ENCODE measurements at places on chromosomes 1 and 21.

GRCh38 chr1:83588140-83588539 is 410.8 kb downstream of the TTLL7 start:
- no peak for DNase-seq

- DNase-seq: no peak
Observed at GRCh38 chr1:117235863-117236465, 25.2 kb upstream of the VTCN1 start.

DNA sequence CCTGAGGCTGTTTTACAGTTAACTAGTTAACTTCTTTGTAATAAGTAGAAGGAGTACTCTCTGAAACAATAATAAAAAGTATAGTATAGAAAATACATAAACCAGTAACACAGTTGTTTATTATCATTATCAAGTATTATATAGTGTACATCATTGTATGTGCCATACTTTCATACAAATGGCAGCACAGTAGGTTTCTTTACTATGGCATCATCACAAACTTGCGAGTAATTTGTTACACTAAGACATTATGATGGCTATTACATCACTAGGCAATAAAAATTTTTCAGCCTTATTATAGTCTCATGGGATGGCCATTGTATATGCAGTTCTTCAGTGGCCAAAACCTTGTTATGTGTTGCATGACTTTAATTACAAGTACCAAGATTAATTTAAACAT is 1376.5 kb upstream of the ADGRL2 start:
- no peak for DNase-seq

GRCh38 chr21:20944139-20944538 is 54.1 kb upstream of the NCAM2 start:
- no peak for DNase-seq

- no peak for DNase-seq
Observed at GRCh38 chr1:160460214-160460642, 59.9 kb downstream of the VANGL2 start.

- no peak for DNase-seq
Observed at GRCh38 chr1:18661404-18662285, 31.0 kb downstream of the PAX7 start.

DNA sequence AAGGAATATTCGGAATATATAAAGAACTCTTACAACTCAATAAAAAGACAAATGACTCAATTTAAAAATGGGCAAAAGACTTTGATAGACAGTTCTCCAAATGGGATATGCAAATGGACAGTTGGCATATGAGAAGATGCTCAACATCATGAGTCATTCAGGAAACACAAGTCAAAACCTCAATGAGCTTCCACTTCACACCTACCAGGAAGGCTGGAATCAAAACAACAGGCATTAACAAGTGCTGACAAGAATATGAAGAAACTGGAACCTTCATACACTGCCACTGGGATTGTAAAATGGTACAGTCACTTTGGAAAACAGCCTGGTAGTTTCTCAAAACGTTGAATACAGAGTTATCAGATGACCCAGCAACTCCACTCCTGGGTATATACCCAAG is 17.2 kb downstream of the PGBD5 start:
- no peak for DNase-seq

GRCh38 chr1:116999596-116999995 is 2.0 kb upstream of the CD101 start:
- DNase-seq: no peak

DNA sequence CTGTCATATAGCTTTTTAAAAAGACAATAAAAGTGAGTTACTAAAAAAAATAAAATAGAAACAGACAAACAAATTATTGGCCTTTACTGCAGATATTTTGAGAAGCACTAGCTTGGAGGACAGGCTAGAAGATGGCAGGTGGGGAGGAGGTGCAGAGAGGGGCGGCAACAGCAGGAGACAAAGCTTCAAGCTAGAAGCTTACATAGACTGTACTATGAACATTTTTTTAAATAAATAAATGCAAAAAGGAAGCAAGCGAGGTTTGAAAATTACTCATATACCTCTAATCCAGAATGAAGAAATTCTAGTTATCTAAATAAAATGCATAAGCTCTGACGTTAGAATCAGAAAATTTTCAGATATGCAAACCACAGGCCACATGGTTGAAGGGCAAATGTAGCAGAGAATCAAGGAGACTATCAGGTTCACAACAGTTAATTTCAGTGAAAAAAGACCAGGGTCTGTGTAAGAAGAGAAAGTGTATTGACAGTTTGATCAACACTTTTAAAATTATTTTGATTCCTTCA is 54.9 kb downstream of the NRIP1 start:
- DNase-seq: no peak

DNA sequence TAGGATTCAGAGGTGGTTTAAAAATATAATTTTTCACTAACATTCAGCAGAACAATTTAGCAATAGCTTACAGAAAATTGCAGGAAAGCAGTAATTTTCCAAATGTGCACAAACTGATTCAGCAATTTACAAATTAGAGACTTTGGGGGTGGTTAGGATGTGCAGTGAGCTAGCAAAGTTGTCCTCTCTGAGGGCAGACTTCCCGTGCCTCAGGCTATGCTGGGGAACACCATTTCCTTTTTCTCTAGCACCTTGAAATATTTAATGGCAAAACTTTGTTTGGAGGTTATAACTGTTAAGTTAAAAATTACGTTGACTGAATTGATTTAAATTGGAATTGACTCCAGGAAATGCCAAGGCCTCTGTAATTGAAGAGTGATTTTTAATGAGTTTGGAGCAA is 258.9 kb downstream of the PTBP2 start:
- DNase-seq: no peak

DNA sequence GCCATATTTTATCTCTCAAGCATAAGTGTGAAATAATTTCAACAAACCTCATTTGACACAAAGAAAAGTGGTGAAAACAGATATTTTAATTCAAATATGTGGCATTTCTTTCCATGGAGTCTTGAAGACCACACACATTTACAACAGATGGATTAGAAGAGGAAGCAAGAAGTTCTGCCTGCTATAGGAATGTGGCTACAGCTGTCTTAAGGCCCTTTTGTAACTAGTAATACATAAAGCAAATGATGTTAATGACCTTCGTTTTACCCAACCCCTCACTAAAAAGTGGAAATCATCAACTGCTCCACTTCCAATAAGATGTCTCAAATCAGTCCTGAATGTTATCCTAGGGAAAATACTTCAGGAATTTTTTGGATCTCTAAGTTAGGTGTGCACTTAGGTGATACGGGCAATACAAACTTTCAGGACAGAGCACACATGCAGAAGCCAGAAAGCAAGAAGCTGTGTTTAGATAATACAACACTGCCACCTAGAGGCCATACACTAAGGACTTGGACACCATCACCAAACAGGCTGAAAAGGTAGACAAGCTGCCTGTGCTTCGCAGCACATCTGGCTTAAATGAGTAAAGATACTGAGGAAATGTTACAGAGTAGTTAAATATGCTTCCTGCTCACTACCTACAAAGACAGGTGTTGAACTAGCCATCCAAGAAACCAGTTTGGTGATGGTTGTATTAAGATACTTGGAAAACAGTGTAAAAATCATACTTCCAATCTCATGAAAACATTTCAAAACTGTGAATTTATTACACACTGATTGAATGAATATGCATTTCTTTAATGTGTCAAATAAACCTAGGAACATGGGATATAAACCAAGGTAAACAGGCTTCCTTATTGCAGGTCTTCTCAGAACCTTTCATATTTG is 24.4 kb downstream of the RRAGC start:
- DNase-seq: peak; percentile 36

- no peak for DNase-seq
Observed at GRCh38 chr1:241503444-241503843, 16.1 kb downstream of the FH start.

DNA sequence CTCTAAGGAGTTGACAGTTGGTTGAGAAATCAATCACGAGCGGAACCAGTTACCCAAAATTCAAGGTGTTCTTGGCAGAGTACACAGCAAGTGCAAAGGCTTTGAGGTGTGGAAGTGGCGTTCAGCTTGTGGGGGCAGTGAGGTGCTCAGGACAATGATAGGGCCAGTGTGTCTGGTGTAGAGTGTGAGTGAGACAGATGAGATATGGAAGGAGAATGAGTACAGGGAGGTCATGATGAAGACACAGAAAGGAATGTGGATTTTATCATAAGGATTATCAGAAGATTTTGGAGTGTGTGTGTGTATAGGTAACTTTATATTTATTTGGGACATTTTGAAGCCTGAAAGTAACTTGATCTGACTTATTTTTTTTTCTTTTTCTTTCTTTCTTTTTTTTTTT is 40.9 kb downstream of the IFI44 start:
- DNase-seq: no peak

DNA sequence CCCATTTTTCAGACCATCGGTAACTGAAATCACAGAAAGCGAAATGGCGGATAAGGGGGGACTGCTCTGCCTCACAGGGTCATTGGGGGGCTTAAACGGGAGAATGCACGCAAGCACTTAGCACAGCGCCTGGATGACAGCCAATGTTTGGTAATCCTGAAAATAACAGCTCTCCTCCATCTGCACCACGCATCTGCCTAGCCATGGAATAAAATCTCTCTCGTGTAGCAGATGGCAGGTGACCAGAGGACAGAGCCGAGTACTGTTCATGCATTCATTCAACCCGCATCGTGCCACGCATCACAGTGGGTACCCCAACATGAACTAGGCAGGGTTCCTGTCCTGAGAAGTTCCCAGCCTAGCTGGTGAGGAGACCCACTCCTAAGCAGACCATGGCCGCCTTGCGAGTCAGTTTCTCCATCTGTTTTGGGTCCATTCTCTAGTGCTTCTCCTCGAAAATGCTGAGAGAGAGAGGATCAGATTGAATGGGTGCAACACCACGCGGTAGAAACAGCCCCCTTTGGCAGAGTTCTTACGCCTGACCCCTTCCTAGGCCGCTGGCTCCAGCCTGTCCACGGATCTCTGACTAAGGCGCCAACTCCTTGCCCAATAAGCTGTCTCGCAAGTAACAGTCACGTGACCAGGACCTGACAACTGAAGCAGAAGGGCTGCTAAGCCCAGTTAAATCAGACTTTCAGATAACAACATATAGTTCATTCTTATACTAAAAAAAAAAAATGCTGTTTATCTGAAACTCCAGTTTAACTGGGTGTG is 7.3 kb downstream of the SLC1A7 start:
- no peak for DNase-seq

GRCh38 chr1:38522915-38523567 is 336.5 kb downstream of the RRAGC start:
- no peak for DNase-seq

GRCh38 chr1:30521261-30521865 is 202.0 kb downstream of the MATN1 start:
- DNase-seq: no peak

- DNase-seq: no peak
Observed at GRCh38 chr1:13662493-13662892, 37.5 kb upstream of the PRDM2 start.

DNA sequence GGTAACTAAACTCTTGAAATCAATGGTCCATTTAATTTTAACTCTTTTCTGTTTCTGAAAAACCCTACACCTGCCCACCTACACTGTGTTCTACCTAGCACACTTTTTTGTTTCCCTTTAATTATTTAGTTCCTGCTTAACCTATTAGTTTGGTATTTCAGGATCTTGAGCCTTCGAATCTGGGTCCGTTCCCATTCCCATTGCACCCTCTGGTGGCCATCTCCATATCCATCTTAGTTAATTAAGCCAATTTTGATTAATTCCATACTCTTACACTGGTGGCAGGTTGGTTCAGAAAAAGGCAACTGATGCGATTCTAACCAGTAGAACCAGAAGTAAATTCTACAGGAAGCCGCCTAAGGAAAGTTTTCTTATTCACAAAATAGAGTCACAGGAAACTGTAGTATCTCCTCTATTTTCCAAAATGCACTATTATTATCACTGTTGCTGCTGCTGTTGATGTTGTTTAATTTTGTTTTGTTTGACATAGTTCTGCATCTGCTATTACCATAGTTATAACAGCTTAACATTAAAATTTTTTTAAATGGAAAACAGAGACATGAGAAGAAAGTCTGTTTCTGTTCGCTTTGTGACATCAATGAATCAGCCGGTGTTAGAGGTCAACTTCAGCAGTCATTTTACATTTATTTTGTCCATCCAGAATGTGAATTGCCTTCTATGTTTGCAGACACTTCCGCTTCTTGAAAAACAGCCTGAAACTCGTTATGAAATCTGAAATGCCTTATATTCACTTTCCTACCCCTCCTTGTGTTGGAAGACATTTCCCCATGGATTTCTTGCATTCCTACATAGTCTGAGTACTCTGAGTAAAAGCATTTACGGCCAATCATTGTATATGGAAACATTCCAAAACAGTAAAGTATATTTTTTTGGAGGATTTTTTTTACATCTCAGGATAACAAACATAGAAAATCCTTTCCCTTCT is 115.5 kb upstream of the NCAM2 start:
- DNase-seq: no peak

GRCh38 chr1:235697508-235697907 is 47.9 kb upstream of the GNG4 start:
- no peak for DNase-seq

DNA sequence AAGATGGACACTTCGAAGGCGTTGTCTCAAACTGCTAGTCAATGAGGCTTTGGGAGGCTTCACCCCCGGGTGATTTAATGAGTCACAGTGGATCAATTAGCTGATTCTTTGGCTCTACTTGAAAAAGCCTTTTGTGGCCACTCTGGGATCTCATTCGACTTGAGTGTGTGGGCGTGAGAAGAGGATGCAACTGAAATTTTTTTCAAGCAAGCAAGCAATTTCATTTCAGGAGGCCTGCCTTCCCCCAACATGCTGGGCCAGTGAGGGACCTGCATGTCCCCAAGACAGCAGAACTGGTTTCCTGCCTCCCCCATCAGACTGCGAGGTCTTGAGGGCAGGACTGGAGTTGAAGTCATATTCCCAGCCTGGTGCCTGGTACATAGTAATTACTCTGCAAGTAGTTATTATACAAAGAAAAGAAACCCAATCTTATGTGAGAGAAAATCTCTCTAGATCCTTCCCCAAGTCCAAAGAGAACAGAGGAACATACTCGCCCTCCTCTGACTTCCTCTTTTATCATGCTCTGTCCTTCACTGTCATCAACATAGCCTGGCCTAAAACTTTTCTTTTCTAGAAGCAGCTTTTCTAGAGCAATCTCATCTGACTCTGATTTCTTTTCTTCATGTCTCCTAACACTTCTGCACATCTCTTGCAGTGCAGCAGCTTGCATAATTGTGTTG is 22.7 kb downstream of the SYT6 start:
- no peak for DNase-seq

- no peak for DNase-seq
Observed at GRCh38 chr1:158087320-158087927, 93.3 kb upstream of the CD1D start.

GRCh38 chr21:38495696-38496095 is 2.6 kb downstream of the ERG start:
- DNase-seq: no peak

GRCh38 chr1:214004014-214004413 is 16.2 kb downstream of the PROX1 start:
- DNase-seq: no peak

GRCh38 chr1:206714331-206715058 is 29.8 kb downstream of the MAPKAPK2 start:
- DNase-seq: peak; percentile 40

- no peak for DNase-seq
Observed at GRCh38 chr1:77542813-77543420, 139.5 kb downstream of the ZZZ3 start.

DNA sequence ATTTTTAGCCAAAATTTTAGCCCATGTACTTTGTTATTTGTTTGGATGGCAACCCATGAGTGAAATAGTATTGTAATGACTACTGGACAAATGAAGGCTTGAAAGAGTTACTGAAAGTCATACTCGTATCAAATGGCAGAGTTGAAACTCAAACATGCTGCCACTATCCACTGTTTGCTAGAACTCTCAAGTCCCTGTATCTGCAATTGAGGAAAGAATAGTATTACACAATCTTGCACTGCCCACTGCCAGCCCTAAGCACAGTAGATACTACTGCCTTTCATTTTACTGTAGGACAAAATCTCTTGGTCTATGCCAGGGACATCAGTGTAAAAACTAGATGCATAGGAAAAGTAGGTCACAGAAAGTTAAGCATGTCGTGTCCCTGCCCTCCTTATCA is 581.1 kb upstream of the PLXNA2 start:
- DNase-seq: no peak
